CD4-positive, alpha-beta memory T cell (primary cell): ENCODE measurements at places on chromosomes 7 and 10.

- DNase-seq = no peak
Measured at GRCh38 chr10:4686644-4686996, 139.4 kb upstream of the AKR1E2 start.

- no peak for DNase-seq
Measured at GRCh38 chr7:159056737-159057136, 87.9 kb downstream of the VIPR2 start.

GRCh38 chr10:109992485-109992884, 15.3 kb upstream of the ADD3 start:
- DNase-seq = no peak

DNA sequence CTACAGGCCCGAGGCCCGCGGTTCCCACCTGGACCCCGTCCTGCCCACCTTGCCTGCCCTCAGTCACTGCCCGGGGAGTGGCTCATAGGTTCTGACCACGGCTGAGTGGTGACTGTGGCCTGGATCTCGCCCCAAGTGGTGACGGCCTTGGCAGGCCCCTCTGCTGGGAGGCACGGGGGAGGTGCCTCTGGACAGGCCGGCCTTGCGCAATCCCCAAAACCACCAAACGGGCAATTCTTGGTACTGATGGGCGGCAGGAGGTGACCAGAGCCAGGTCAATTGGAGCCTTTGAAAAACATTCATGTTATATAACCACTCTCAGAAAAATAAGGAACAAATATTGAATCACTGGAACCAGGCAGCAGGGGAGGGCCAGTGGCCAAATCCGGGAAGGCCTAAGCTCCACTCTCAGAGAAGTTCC, 83.4 kb downstream of the PRKAG2 start:
- no peak for DNase-seq

DNA sequence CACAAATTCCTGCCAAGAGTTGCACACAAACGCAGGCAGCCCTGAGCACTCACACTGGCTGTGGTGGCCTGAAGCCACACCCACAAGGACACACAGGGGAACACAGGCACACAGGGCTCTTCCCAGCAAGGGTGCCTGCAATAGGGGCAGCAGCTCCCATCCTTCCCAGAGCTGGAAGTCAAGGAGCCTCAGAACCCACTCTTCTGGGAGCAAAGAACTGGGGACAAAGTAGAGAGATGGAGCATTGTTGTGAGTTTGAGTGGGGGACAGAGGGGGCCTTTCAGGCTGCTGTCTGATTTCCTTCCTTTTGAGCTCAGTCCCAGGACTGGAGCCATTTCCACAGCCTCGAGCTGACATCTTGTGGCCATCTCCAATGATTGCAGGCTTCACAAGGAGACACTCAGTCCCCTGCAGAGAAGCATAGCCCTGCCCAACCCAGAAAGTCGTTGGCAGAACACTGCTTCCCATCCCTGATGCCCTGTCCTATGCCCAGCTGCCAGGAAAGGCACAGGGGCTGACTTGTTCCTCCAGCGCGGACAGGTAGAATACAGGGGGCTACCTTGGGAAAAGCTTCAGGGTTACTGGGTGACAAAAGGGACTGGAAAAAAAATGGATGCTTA, 34.4 kb upstream of the SLF2 start:
- no peak for DNase-seq

DNA sequence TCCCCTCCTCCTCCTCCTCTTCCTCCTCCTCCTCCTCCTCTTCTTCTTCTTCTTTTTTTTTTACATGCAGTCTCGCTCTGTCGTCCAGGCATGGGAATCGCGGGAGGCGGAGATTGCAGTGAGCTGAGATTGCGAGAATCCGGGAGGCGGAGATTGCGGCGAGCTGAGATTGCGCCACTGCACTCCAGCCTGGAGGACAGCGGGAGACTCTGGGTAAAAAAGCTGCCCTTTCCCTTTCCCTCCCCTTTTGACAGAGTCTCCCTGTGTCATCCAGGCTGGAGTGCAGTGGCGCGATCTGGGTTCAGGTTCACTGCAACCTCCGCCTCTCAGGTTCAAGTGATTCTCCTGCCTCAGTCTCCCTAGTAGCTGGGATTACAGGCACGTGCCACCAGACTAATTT, 168.1 kb upstream of the MALRD1 start:
- no peak for DNase-seq

GRCh38 chr7:55250313-55250712, 114.8 kb upstream of the LANCL2 start:
- no peak for DNase-seq

- no peak for DNase-seq
Measured at GRCh38 chr7:128379900-128380479, 18.5 kb upstream of the PRRT4 start.

- no peak for DNase-seq
Measured at GRCh38 chr7:155337946-155338631, 40.4 kb downstream of the INSIG1 start.

- peak; percentile 8 for DNase-seq
Measured at GRCh38 chr10:121823993-121824463, 103.8 kb downstream of the ATE1 start.

GRCh38 chr10:116875897-116876296, 26.6 kb downstream of the ENO4 start:
- no peak for DNase-seq

DNA sequence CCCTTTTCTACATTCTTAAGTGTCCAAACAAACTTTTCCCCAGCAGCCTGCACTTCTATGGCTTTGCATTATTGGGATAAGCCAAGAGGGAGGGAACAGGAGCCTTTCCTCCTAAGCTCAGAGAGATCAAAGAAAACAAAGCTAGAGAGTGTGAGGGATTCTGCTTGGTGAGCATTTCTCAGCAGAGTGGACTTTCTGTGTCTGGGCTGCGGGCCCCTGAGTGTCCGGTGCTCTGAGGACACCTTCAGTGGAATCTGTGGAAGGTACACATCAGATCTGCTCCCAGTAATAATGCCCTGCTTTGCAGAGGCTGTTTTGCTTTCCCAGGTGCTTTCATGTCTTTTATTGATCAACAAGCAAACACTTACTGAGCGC, 50.2 kb downstream of the KCNMA1 start:
- no peak for DNase-seq

- no peak for DNase-seq
Measured at GRCh38 chr7:24384362-24385030, 100.5 kb downstream of the NPY start.
